ENCODE measurements at places on chromosomes 2 and 18. TPM values are rescaled to one million over a fixed set of nuclear protein-coding genes. Genes with fewer than 3 reads are reported as not detected.

The TNFAIP6 gene
- total RNA-seq, result 0.75 TPM

The IL18RAP gene
- total RNA-seq, result not detected

The CPLX4 gene
- total RNA-seq, result not detected

The ADNP2 gene
- total RNA-seq, result 42.6 TPM

- no peak for DNase-seq
These were observed 86.6 kb downstream of the MYT1L start for GRCh38 chr2:2244508-2244907.

GRCh38 chr18:79818631-79819030 lies 20.9 kb downstream of the KCNG2 start:
- DNase-seq, result no peak

DNA sequence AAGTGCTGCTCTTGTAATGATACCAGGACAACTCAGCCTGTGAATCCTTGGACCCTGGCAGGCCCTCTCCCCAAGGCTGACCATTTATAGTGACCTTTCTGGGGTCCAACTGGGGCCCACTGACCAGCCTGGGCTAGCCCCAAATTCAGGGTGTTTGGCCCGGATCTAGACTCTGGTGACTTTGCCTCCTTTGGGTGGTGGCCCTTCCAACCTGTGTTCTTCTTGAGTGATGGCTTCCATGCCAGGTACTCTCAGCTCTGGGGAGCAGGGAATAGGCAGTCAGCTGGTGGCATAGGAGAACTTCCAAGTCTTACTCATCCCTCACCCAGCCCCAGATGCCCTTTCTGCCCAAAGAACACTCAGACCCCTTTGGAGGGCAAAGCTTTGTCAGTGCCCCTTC lies 10.3 kb downstream of the MYO7B start:
- no peak for DNase-seq
